Mesothelial cell of epicardium (in vitro differentiated cells): ENCODE measurements at places on chromosomes 3 and 15.
A peak's percentile ranks its signal among the peaks of the same experiment; 100 is the strongest.

- no peak for DNase-seq
These were observed 3.5 kb upstream of the SSR3 start for GRCh38 chr3:156558389-156558788.

- DNase-seq, result no peak
These were observed 123.4 kb downstream of the ATP10A start for GRCh38 chr15:25739687-25740121.

- DNase-seq, result no peak
These were observed 246.7 kb downstream of the SHOX2 start for GRCh38 chr3:157859541-157859940.

DNA sequence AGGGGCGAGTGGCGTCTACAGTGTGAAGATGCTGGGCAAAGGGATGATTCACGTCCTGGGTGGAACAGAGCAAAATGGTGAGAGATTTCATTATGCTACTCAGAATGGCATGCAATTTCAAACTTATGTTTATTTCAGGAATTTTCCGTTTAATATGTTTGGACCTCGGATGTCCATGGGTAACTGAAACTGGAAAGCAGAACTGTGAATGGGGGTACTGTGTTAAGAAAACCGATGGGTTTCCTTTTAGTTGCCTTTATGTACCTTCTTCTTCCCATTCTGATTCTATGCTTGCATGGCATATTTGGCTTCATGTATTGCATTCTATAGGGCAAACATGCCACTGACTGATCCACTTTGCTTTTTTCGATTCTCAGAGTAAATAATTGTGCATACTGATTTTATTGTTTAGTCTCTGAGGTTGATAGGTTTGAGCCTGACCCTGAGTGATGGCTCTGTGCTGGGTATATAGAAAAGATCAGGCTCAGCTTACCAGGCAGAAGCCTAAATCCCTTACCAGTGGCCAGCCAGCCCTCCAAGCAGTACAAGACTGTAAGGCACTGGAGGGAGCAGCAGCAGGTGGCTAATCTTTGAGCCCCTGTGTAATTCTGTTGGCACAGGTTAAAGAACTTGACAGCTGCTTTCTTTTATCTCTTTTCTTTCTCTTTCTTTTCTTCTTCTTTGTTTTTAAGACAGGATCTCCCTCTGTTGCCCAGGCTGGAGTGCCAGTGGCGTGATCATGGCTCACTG is 4.5 kb downstream of the QTRT2 start:
- DNase-seq, result no peak

DNA sequence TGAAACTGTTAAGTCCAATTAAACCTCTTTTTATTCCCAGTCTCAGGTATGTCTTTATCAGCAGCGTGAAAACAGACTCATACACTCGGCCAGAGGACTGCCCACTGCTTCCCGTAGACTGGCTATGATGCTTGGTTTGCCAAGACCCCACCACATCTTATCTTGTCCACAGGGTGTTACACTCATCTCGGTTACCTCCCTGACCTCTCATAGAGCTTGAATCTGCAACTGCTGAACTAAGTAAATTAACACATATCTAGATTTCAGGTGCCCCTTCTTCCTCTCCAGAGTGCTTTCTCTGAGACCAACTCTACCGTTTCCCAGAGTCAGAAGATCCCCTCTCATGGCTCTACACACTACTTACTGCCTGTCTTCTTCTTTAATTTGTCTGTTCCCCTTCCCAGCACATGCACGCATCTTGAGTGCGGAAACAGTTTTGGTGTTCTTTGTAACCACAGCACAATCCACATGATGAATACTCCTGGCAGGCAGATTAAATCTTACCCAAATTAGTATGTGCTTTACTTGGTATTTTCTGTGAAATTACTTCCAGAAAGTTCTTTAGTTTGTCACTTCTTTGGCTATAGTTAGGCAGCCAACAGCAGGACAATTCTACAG is 49.7 kb downstream of the CD200 start:
- no peak for DNase-seq

DNA sequence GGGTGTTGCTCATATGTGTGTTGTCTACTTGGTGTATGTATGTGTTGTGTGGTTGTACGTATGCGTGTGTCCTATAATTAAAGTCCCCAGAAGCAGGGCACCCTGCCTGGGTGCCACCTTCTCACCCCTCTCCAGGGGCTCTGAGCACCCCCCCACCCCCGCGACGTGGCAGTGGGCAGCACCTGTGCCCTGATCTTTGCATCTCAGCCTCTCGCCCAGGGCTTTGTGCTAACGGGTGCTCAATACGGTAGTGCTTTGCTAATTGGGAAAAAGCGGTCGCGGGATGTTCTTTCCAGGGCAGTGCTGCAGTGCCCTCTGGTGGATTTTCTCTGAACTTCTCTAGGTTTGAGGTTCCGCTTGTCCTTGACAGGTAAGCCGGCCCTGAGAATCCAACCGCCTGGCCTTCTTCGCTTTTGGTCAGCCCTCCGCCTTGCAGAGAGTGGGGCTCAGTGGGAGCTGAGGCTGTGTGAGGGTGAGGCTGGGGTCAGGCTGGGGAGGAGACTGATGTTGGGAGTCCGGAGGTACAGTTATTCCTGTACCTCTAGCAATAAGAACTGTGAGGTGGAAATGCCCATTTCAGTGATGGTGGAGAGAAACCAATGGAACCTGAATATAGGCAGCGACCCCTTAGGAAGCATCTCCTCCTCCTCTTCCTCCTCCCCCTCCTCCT is 17.6 kb upstream of the EPHB3 start:
- DNase-seq, result peak; percentile 83

DNA sequence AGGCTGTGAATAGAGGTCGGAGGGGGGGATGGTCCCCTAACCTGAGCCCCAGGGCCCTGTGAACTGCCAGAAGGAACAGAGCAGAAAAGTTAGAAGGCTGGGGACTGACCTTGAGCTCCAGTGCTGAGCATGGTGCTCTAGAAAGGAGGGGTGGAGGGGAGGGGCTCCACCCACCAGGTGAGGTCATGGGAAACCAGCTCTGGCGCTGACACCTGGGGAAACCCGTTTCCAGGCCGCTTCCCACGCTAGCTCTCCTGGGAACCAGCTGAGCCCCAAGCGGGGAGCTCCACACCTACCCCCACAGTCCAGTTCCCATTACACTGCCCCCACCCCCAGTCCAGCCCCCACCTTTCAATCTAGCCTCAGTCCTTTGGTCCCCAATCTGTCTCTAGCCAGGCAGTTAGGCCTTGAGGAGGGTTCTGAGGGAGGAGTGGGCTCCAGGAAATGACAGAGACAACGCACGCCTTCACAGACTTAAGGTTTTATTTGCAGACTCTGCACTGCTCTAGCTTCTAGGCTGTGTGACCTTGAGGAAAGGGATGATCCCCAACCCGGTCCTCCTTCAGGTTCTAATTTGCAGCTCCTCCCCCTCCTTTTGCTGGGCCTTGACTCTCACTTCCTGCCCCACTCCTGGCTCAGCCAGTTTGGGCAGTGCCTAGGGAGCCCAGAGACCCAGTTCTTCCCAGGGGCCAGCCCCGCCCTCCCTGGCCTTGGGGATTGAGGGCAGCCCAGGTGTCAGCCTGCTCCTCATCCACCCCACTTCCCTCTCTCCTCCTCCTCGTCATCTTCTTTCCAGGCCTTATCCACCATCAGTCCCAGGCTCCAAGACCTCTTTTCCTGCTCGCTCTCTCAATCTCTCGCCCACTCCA is 2.1 kb downstream of the RHOV start:
- no peak for DNase-seq

GRCh38 chr15:80668546-80669236 is 26.4 kb upstream of the ABHD17C start:
- no peak for DNase-seq

DNA sequence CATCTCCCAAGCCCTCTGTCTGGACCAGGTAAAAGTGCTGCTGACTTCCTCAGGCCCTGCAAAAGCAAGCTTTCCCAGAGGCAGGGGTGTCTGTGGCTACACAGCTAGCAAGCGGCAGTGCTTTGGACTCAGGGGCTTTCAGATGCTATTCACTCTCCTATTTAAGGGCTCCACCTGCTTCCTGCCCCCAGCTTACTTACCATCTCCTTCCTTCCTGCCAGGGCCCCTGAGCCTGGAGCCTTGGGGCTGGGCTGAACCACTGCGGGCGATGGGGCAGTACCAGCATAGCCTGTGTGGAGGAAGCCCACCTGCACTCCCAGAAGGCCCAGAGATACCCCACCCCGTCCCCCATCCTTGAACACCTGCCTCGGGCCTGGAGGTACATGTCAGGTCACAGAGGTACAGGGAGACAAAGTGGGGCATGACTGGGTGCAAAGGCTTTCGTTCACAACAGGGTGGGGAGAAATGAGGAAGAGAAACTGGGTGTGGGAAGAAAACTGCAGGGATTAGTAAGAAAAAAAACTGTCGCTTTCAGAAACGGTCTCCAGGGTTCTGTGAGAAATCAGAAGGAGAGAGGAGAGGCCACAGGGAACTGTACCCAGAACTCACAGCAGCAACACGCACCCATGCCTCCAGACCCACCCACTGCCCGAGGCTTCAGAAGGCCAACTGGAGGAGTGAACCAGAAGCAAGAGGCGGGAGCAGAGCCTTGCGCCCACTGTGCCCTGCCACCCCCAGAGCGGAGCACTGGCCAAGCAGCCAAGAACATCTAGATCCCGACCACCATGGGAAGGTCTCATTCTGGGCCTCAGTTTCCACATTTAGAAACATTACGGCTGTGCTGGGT is 49.5 kb downstream of the CCDC12 start:
- DNase-seq, result no peak
